ENCODE measurements at places on chromosomes 6 and 20.

DNA sequence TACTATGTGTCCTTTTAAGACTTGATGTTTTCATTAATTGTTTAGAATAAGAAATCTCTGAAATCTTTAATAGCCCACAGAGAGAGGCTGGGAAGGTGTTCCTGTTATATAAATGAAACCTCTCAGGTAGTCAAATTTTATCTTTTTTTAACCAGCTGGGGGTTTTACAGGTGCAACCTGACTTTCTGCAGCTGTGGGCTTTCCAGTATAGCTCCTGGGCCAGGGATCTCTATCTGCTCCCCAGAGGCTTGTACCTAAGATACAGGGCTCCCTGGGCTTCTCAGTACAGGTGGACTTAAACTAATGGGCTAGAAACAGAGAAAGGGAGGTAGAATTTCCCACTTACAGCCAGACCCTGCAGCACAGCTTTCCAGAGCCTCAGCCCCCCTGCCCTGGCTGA is 49.4 kb downstream of the HLA-C start:
- no peak for DNase-seq

- DNase-seq, result no peak
These were observed 161.2 kb downstream of the ATXN1 start for GRCh38 chr6:16600026-16600425.

GRCh38 chr6:130559166-130559565 is 193.3 kb downstream of the TMEM200A start:
- no peak for DNase-seq

GRCh38 chr6:17086469-17086868 is 15.4 kb upstream of the STMND1 start:
- peak; percentile 41 for DNase-seq

DNA sequence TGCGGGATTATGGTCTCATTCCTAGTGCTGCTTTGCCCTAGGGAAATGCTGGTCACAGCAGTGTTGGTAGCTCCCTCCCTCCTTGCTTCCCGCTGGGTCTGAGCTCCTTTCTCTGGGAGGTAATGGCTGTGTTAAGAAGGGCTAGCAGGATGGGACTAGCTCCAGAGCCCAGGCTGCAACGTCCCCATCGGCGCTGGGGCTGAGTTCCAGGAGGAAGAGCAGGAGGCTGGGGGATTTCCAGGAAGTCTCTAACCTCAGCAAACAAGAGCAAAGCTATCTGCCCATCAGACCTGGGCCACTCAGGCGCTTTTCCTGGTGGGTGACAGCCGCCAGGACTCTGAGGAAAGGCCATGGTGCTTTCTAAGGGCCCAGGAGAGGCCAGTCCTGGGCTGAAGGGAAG is 174.2 kb downstream of the DLL1 start:
- no peak for DNase-seq

- DNase-seq, result no peak
These were observed at the start of gene DNAAF9 for GRCh38 chr20:3407040-3407770. Gene DNAAF9, minus strand, starts transcription at chr20:3407669. Its CDS starts 112 bp downstream, at chr20:3407557.
